ENCODE measurements at places on chromosomes 1 and 21. TPM values are rescaled to one million over a fixed set of nuclear protein-coding genes. Genes with fewer than 3 reads are reported as not detected.

The UCK2 gene
- 103 TPM for total RNA-seq

The GNG4 gene
- total RNA-seq = 31.5 TPM

The DYNLT5 gene
- 3.6 TPM for total RNA-seq

The SPRR4 gene
- not detected for total RNA-seq

The RPRD2 gene
- 17.2 TPM for total RNA-seq

The FAM163A gene
- total RNA-seq = under 0.01 TPM

The CYP4Z1 gene
- total RNA-seq = 0.47 TPM

The LRRIQ3 gene
- 1.9 TPM for total RNA-seq

The LAD1 gene
- total RNA-seq = not detected

The CR2 gene
- total RNA-seq = not detected

The CRP gene
- total RNA-seq = 0.31 TPM

The HCRTR1 gene
- total RNA-seq = 1.1 TPM

The LPAR3 gene
- total RNA-seq = 0.78 TPM

The PLA2G2D gene
- total RNA-seq = not detected

The KCNE1 gene
- 0.16 TPM for total RNA-seq

The RBP7 gene
- not detected for total RNA-seq

The RXFP4 gene
- total RNA-seq = not detected

The LRRC39 gene
- 8.0 TPM for total RNA-seq

The C4BPB gene
- not detected for total RNA-seq

The RGS13 gene
- total RNA-seq = not detected

The APP gene
- 354 TPM for total RNA-seq

The SLC9C2 gene
- 8.3 TPM for total RNA-seq

The IPO13 gene
- total RNA-seq = 13.7 TPM

The CD1E gene
- not detected for total RNA-seq

The TMOD4 gene
- not detected for total RNA-seq

DNA sequence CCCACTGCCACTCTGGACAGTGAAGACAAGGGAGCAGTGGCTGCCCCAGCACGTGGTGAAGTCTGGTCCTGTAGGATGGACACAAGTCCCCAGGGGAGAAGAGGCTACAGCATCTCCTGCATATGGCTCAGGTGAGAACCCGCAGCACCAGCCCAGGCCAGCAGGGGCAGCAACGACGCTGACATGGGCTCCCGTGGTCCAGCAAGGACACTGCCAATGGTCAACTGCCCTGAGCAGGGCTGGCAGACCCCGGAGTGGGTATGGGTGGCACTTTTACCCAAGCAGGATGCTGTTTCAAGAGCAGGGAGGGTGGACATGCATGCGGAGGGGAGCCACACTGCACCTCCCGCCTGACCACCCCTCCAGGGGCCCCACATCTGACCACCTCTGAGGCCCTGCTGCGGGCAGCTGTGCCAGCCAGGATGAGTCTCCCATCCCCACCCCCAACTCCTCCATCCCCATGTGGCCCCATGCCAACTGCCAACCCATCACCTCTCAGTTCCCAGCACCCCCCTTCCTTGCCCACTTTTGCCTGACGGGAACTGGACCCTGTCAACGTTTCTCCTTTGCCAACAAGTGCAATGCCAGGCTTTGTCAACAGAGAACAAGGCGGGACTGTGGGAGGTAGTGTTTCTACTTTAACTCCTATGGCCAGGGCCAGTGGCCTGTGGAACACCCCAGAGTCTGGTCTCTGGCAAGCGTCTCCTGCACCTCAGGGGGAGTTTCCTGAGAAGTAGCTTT, 8.6 kb downstream of the MORN1 start:
- no peak for DNase-seq

GRCh38 chr1:234887016-234887900, 241.4 kb downstream of the TOMM20 start:
- DNase-seq = no peak

DNA sequence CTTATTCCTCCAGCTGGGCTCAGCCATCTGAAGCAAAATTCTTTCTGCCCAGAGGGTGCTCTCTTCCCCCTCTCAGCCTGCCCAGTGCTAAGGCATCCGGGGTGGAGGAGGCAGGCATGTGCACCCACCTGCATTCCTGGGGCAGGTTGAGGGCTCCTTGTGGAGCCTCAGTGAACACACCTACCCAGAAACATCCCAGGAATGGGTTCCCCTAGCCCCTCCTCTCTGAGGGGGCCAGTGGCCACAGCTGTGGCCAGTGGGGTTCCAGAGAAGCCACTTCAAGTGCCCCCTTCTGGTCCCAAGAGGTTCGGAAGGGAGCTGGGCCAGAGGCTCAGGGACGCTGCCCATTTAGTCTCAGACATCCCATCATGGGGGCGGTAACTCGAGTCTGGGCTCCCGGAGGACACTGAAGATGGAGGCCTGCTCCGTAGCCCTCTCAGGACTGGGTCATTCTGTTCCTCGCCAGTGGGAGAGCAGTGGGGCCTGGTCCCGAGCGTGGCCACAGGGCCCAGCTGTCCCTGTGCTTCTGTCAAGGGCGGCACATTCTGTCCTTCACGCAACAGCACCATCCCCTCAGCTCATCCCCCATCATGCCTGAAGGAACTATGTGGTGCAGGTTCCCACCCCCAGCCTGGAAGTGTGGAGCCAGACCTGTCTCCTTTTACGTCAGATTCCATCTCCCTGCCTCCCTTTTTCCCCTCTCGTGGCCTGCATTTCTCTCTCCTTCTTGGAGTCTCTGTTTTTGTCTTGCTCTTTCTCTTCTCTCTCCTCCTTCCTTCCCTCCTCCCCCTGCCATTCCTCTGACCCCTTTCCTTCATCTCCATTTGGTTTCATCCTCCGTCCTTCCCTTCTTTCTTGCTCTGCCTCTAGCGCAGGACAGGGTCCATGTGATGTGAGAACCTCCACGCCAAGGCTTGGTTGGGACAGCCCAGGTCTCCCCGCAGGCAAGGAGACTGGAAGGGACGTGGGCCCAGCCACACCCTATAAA, 49.6 kb upstream of the KDM4A start:
- DNase-seq = no peak

DNA sequence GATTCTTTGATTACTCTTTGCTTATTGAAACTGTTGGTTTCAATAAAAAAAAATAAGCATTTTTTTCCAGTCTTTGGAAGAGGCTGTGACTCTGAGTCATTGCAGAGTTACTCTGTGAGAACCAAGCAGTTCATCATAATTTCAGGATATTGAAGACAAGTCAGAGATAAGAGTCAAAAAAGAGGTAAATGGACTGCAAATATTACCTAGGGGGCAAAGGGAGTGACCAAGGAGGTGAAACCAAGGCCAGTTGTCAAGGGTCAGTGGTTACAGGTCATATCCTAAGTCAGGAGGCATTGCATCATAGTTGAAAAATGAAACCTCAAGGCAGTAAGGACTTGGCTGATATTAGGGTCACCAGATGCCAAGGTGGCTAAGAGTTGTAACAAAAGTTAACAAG, 597.1 kb upstream of the USP24 start:
- no peak for DNase-seq

GRCh38 chr21:46254208-46254975, 25.8 kb upstream of the LSS start:
- DNase-seq = no peak

DNA sequence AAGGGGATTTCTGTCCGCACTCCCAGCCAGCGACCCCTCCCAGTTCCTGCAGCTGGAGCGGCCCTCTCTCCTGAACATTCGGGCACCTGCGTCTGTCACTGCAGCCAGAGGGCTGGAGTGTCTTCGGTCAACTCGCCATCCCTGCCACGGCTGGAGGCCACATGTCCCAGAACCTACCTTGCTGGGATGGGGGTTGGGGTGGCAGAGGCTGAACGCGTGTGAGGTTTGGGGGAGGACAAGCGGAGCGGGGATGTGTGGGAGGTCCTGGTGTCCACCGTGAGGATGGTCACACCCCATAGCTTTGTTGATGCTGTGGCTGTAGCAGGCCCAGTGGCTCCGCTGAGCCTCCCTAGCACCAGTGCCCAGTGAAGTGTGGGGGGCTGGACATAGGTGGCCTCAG, 14.8 kb upstream of the C1orf174 start:
- DNase-seq = no peak

- no peak for DNase-seq
These were observed 54.3 kb downstream of the KCNK1 start for GRCh38 chr1:233668146-233668724.

DNA sequence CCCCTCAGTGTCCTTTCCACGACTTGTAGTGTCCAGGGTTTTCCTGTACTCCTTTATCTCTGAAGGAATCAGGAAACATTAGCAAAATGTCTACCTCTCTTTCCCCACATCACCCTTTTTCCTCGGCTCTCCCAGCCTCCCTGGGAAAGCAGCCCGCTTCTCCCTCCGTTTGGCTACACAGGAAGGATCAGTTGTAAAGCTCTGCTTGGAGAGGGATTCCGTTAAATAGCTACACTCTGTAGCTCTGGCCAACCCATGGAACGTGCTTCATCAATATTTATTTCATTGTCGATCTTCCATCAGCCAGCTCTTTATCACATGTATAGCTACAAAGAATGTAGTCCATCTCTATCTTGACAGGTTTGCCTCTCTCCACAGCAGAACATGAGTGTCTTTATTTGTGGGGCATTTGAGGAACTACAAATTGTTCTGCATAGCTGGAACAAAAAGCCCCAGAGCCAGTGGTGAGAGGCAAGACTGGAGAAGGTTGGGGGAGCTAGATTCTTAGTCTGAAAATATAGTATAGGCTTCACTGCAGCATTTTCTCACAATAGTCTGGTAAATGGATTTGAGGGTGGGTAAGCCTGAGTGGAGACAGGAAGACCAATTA, 191.8 kb downstream of the SLC35F3 start:
- no peak for DNase-seq

- no peak for DNase-seq
These were observed 19.5 kb downstream of the MAPKAPK2 start for GRCh38 chr1:206704226-206704625.

- DNase-seq = peak; percentile 57
These were observed 58.4 kb upstream of the CXADR start for GRCh38 chr21:17454315-17455027.

DNA sequence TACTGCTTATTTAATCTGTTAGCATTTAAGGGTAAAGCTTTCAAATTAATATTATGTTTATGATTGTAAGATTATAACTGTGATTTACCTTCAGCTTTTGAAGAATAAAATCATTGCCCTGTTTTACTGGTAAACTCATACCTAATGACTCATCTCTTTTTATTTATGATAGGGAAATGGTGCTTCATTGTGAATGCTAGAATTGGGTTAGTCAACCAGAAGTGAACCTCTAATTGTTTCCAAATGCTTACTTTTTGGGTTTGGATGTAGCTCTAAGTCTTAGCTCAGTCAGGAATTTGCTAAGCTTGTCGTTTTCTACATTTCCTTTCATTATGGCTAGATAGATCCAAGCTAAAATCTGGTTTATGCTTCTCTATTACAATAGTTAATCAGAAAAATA, 59.4 kb downstream of the SLC30A7 start:
- no peak for DNase-seq

- peak; percentile 26 for DNase-seq
These were observed 113.4 kb downstream of the DISP1 start for GRCh38 chr1:222928212-222928611.

DNA sequence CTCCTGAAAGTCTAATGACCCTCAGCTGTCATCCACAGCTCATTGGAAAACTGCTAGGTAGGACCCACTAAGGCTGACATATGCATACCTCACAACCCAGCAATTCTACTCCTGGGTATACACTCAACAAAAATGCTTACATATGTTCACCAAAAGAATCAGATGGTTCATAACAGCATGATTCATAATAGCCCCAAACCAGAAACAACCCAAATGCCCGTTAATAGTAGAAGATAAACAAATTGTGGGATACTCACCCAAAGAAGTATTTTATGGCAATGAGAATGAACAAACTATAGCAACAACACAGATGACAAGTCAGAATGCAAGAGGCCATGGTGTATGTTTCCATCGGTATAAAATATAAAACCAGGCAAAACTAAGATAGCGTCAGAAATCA, 124.6 kb downstream of the HLCS start:
- DNase-seq = no peak

GRCh38 chr1:2523891-2524609, 2.3 kb downstream of the PANK4 start:
- DNase-seq = no peak

- DNase-seq = no peak
These were observed 70.1 kb upstream of the CCDC190 start for GRCh38 chr1:162930976-162931560.

GRCh38 chr1:221045151-221045550, 165.9 kb downstream of the HLX start:
- DNase-seq = no peak

- DNase-seq = no peak
These were observed 717 bp upstream of the BATF3 start for GRCh38 chr1:212700223-212700891.

GRCh38 chr1:156503698-156504437, 3.3 kb upstream of the MEF2D start:
- no peak for DNase-seq

DNA sequence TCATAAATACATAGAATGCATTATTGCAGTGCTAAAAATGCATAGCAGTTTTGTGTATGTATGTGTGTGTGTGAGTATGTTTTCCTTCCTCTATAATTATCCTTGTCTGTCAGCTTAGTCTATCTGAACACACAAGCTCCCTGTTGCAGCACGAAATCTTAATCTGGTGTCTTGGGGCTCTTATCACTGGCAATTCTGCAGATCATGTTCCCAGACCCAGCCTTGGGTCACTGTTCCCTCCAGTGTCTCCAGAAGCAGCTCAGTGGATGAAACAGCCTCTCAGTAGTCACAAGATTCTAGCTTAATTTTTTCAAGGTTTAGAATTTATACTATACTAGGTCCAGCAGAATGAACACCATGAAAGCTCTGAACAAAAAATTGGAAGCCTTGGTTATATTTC, 777.9 kb downstream of the MRPL39 start:
- no peak for DNase-seq

- DNase-seq = no peak
These were observed 24.8 kb downstream of the TM2D1 start for GRCh38 chr1:61699911-61700851.

- DNase-seq = no peak
These were observed 71.0 kb downstream of the SIPA1L2 start for GRCh38 chr1:232558954-232559353.

- peak; percentile 4 for DNase-seq
These were observed 66.7 kb upstream of the ANGPTL3 start for GRCh38 chr1:62530516-62531154.

GRCh38 chr1:239718571-239718970, 332.2 kb downstream of the CHRM3 start:
- no peak for DNase-seq

DNA sequence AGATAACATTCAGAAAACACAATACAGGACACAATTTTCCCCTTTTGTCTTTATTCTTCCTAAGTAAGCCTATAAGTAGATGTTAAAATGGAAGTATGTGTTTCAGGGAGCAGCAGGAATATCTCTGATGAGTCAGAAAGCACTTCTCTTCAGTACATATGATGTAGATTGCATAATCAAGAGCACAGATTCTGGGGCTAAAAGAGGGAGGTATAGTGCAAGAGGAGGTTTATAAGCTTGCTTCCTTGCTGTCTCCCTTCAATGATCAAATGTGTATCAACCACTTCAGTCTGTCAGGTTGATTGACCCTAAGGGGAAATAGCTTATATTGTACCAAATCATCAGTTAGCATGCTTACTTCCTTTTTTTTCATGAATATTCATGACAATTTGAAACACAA, 822.8 kb downstream of the BRINP3 start:
- no peak for DNase-seq
